Cardiac septum (tissue), 1 donor: ENCODE measurements at places on chromosomes 1 and 21. TPM values are rescaled to one million over a fixed set of nuclear protein-coding genes. Genes with fewer than 3 reads are reported as not detected.
A peak's percentile ranks its signal among the peaks of the same experiment; 100 is the strongest.

DNA sequence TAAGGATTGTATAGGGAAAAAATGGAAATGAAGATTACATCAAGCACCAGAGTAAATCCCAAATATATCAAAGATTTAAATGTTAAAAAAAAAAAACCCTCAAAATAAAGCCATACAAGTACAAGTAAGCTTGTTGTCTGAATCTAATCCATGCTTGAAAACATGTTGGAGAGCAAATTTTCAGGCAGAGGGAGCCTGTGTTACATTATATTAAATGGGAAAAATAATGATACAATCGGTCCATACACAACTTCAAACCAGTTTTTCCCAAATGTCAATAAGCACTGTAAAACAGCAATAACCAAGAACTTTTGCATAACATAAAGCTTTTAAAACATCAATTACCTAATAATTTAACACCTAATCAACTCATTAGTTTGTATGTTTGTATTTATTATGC, 949.4 kb upstream of the ADGRL4 start:
- no peak for DNase-seq

- no peak for DNase-seq
These were observed 301.8 kb upstream of the NRIP1 start for GRCh38 chr21:15366555-15366954.

DNA sequence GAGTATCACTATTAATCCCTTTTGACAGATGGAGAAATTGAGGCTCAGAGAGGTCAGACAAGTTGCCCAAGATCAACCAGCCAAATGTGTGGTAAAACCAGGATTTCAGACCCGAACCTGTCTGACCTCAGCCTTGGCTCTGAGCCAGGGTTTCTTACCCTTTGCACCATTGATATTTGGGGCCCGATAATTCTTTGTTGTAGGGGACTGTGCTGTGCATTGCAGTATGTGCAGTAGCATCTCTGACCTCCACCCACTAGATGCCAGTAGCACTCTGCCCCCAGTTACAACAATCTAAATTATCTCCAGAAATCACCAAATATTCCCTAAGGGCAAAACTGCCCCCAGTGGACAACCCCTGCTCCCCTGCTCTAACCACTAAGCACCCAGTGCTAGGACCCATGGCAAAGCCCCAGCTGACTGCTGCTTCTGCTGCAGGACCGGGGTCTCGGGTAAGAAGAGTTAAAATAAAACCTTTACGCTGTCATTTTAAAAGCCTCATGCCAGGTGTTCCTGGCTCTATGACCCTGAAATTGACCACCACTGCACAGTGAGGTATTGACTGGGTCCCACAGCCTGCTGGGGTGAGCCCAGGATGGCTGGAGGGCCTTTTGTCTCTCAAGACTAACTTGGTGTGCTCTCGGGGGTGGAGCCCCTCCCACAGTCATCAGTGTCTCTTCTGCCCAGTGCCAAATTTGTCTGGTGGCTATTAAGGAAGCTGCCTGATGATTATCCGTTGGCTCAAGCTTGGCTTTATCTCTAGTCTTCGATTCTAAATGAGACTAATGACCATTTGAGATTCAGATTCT, 5.6 kb upstream of the MAN1C1 start:
- DNase-seq = no peak

DNA sequence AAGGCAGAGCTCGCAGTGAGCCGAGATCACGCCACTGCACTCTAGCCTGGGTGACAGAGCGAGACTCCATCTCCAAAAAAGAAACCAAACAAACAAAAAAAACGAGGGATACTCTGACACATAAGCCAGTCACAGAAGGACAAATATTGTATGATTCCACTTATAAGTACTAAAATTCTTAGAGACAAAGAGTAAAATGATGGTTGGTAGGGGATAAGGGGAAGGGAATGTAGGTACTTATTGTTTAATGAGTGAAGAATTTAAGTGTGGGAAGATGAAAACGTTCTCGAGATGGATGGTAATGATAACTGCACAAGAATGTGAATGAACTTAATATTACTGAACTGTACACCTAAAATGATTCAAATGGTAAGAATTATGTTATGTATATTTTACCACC, 66.7 kb upstream of the GUCA2A start:
- no peak for DNase-seq

GRCh38 chr1:174112489-174113162, 46.7 kb upstream of the RABGAP1L start:
- no peak for DNase-seq

Gene TMEM51
- 2.8 TPM for total RNA-seq

GRCh38 chr1:247322442-247322841, 9.2 kb downstream of the ZNF496 start:
- DNase-seq = no peak

GRCh38 chr1:239587066-239587465, 200.7 kb downstream of the CHRM3 start:
- no peak for DNase-seq

DNA sequence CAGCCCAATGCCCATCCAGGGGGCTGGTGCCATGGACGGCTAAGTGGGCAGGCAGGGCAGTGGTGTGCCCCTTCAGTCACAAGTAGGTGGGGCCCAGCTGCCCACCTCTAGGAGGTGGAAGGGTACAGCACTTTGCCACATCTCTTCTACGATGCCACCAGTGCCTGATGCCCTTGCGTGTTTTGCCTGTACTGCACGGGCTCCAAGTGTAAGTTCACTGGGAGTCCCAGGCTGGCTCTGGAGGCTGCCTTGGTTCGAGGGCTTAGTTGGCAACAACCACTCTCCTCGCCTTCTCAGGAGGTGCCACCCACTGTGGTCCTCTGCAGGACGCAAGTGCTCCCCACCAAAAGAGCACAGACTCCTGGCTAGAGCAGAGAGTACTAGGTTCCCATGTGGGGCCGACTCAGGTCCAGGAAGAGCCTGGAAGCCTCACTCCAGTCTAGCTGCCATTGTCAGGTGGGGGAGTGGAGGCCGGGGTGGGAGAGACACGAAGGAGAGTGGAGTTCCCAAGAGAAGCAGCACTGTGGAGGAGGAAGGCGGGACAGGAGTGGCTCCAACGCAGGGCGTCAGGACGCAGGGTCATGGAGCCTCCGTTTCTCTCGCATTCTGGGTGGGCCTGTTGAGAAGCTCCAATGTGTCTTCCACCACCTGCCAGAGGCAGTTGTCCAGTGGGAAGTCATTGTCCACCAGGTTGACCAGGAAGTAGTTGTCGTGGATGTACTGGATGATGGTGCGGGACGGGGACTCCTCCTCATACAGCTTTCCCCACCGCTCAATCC, 15.5 kb downstream of the MTHFR start:
- DNase-seq = no peak

Gene FAM72A
- 0.35 TPM for total RNA-seq

Gene NPR1
- total RNA-seq = 14.9 TPM

DNA sequence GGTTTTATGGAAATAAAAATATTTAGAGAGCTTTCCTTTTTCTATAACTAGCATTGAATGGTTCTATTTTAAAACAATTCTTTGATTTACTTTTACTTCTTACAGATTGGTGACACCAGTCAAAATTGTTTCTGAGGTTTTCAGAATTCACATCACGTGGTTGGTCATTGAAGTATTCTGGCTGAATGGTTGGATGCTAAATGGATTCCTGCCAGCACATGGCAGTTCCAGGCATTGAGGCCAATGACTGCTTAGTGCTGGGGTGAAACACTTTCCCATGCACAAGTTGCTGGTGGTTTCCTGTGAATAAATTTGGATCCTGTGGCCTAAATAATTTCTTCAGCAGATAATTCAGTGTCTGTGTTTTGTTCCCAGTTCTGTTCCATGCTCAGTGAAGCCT, 20.6 kb downstream of the NCAM2 start:
- DNase-seq = no peak

- peak; percentile 79 for DNase-seq
These were observed 17.7 kb downstream of the PTPRC start for GRCh38 chr1:198656500-198656932.

- no peak for DNase-seq
These were observed 33.1 kb upstream of the SLAMF9 start for GRCh38 chr1:159987186-159987585.

Gene HHIPL2
- total RNA-seq = not detected

GRCh38 chr21:20971296-20971921, 26.8 kb upstream of the NCAM2 start:
- no peak for DNase-seq

Gene HUNK
- 0.73 TPM for total RNA-seq

- no peak for DNase-seq
These were observed 9.5 kb downstream of the SON start for GRCh38 chr21:33552093-33552998.

GRCh38 chr1:15989776-15990175, 13.9 kb upstream of the ZBTB17 start:
- no peak for DNase-seq

DNA sequence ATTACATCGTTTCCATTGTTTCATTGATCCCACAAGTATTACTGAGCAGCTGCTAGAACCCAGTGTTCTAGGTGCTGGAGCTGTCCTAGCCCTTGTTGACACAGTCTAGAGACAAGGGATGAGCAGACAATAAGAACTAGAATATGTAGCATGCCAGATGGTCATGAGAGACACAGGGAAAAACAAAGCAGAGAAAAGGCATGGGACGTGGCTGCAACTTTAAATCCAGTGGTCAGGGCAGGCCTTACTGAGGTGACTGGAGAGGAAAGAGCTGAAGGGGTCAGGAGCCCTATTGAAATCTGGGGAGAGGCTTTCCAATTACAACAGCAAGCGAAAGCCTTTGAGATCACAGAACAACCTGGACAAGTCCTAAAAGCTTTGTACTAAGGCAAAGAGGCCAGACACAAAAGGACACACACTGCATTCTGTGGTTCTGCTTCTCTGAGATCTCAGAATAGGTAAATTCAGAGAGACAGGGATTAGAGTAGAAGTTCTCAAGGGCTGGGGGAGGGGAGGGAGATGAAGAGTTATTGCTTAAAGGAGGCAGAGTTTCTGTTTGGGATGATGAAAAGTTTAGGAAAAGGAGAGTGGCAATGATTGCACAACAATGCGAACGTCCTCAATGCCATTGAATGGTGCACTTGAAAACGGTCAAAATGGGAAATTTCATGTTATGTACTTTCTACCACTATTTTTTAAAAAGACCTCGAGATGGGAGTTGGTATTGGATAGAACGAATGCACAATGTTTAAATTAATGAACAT, 467.4 kb upstream of the VAMP3 start:
- no peak for DNase-seq

DNA sequence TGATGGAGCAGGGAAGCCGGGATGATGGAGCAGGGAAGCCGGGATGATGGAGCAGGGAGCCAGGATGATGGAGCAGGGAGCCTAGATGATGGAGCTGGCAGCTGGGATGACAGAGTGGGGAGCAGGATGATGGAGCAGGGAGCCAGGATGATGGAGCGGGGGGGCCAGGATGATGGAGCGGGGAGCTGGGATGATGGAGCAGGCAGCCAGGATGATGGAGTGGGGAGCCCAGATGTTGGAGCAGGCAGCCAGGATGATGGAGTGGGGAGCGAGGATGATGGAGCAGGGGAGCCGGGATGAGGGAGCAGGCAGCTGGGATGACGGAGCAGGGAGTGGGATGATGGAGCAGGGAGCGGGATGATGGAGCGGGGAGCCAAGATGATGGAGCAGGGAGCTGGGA, 16.0 kb downstream of the GALNT2 start:
- no peak for DNase-seq

DNA sequence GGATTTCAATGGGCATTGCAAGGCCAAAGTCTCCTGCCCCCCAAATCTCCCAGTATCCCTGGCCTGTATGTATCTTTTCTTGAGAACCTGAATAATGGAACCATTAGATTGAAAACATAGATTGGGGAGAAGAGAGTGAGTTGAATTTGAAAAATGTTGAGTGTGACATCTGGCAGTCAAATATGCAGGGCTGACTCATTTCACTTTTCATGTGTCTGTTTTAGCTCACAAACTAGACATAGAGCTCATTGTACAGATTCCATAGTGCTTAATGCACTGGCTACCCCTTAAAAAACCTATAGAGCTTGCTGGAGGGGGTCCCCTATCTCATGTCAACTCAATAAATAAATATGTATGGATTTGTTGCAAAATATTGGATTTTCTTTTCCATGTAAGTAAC, 30.8 kb downstream of the DDR2 start:
- no peak for DNase-seq

DNA sequence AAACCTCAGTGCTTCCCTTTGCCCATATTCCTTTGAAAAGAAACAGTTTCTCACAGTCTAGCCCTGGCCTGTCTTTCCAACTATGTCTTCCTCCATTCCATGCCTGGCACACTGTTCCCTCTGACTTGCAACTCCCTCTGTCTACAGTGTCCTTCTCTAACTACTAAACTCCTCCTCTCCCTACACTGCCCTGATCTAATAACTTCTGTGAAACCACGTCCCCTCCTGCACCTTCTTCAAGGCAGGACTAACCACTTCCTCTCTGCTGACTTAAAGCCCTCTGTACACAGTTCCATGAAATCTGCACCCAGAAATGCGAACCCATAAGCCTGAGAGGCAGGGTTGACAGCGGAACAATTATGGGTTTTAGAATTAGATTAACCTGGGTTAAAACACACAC, 62.2 kb upstream of the ATP1B1 start:
- DNase-seq = no peak

Gene SF3B4
- 30.3 TPM for total RNA-seq

Gene EFHD2
- 14.3 TPM for total RNA-seq

GRCh38 chr1:247517795-247518612, 18.2 kb downstream of the OR2C3 start:
- no peak for DNase-seq

Gene PSMD4
- 137 TPM for total RNA-seq

DNA sequence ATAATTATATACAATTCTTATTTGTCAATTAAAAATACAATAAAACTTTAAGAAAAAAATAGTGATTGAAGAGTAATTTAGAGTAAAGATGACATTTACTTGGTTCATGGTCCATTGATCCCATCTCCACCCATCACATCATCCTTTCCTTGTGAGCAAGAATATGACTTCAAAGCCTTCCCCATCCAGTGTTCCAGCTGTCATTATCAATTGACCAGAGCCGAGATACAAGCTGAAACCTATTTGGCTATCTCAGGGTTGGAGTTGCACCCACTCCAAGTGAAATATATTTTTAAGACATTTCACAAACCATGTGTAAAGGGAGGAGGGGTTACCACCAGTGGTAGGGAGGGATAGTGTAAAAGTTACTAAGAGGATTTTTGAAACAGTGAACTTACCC, 428.9 kb upstream of the C1orf87 start:
- DNase-seq = no peak

DNA sequence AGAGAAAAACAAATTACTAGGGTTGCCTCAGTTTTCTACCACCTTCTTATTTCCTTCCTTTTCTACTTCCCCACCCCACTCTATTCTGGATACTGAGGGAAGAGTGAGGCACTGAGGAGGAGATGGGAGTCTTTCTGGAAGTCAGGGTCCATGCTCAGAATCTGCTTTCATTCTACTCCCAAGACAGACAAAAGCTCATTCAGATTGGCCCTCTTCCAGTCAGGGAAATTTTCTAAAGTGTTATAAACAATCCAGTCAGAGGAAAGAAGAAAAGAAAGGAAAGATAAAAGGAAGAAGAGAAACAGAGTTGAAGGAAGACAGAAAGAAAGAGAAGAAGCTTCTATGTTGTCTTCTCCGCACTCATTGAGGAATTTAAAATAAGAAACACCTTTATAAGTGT, 228.6 kb downstream of the COP1 start:
- no peak for DNase-seq

Gene CDK18
- 195 TPM for total RNA-seq

GRCh38 chr1:185404907-185405568, 88.0 kb upstream of the IVNS1ABP start:
- DNase-seq = no peak
